Cardiac muscle cell (in vitro differentiated cells and primary cell): ENCODE measurements at places on chromosomes 3 and 15. TPM values are rescaled to one million over a fixed set of nuclear protein-coding genes. Genes with fewer than 3 reads are reported as not detected.

GRCh38 chr15:61634837-61635236 is 405.7 kb upstream of the RORA start:
- DNase-seq: no peak

The DLL4 gene
- 0.11 and 0.71 TPM in 2 replicates for total RNA-seq

GRCh38 chr15:43915631-43916325 is 89.0 kb downstream of the WDR76 start:
- DNase-seq: no peak

DNA sequence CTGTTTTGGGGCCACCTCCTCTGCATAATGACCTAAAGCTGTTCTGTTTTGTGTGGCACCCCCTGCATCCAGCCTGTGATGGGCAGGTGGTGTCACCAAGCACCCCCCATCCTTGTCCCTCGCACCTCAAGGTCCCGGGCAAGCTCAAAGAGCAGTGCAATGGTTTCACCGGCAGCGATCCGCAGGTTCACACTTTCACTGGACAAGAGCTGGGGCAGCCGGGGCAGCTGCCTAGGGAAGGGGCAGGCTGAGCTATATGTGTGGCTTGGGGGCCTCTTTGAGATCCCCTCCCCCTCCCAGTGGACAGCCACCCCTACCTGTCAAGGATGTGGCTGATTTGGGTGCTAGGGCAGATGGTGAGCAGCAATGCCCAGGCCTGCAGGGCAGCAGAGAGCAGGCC is 3.1 kb downstream of the IFRD2 start:
- no peak for DNase-seq

The COL6A5 gene
- total RNA-seq: not detected in 2 replicates

The POLQ gene
- 3.0 and 7.1 TPM in 2 replicates for total RNA-seq

DNA sequence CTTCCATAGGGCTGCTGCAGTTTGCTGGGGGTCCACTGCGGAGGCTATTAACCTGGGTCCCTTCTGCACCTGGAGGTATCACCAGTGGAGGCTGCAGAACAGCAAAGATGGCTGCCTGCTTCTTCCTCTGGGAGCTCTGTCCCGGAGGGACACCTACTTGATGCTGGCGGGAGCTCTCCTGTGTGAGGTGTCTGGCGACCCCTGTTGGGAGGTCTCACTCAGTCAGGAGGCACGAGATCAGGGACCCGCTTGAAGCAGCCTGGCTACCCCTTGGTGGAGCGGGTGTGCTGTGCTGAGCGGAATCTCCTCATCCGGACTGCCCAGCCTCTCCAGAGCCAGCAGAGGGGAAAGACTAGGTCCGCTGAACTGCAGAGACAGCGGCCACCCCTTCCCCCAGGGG is 56.0 kb upstream of the CTXND1 start:
- DNase-seq: no peak
